Hindlimb muscle (tissue), 1 donor: ENCODE measurements at places on chromosomes 11 and 22.

DNA sequence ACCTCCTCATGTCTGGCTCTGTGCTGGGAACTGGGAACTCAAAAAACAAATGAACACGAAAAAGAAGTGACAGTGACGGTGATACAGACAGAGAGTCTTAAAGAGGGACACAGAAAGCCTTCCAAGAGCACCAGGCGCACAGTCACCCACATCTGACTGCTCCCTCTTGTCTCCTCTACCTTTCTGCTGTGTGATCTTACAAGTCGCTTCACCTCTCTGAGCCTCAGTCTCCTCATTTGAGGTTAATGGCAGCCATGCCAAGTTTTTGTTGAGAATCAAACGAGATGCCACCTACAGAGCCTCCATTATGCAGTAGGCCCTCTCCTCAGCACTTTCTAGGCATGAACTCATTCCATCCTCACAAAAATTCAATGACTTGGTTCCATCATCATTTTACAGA lies 3.7 kb downstream of the LRRC32 start:
- DNase-seq, result no peak

DNA sequence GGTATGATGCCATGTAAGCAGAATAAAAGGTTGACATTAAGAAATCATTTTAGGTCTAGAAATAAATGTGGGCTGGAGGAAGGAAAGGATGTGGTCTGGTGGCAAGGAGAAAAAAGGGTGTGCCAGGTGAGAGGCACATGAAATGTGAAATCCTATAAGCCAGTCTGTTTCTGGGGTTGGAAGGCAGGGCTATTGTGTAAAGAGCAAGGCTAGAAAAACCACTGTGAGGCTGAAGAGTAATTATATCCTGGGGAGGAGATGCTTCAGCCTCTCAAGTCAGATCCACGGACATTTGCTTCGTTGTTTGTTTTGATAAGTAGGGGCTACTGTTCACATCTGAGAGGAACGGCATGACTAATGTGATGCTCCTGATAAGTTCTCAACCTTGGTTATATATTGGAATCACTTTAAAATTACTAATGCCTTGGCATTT lies 77.5 kb upstream of the CTSC start:
- no peak for DNase-seq

GRCh38 chr11:7353100-7353499 lies 101.4 kb downstream of the SYT9 start:
- no peak for DNase-seq

DNA sequence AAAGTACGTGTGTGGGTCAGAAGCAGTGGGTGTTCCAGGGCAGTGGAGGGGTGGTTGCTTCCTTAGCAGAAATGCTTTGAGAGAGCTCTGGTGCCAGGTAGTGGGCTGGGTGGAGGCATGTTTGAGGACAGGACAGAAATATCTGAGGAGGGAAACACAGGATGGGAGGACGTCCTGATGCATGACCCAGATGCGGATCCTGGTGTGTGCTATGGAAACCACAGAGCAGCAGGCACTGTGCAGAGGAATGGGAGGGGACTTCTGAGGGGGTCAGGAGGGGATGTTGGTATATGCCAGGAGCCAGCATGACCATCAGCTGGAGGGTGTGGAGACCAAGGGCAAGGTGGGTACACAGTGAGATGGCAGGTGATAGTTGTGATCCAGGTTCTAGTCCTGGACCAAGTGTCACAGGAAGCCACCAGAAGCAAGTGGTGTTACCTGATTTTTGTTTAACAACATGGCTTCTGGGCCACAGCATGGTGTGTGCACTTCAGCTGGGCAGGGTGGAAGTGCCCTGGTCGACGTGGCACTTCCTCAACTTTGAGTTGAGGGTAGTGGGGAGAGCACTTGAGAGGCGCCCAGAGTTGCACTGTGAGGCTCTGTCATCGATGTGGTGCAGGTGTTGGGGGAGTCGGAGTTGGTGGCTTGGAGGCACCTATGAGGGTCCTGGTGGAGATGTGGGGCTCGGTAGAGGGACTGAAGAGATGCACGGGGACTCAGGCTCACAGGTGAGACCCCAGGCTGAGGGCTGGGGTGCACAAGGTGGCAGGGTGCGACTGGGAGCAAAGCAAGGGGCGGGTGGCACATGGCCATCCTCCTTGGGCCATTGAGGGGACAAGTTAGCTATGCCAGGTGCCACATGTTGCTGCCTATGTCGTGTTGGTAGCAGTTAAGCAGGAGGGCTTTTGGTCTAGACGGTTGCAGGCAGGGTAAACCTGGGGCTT lies 7.5 kb downstream of the DGCR8 start:
- no peak for DNase-seq

DNA sequence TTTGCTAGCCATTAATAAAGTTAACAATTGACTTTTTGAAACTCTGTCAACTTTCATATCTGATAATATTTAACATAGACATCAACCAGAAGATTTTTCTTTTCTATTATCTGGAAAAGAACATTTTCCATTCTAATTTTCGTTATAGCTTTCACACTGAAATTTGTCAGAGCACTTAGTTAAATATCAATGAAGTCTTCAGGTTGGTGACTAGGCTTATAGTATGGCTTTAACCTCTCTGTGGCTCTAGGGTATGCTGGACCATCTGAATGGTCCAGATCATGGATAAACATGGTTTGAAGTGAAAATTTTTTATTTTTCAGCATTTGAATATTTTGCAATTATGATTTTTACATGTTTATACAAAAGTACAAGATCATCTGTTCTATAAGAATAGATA lies 548.1 kb downstream of the CNTN5 start:
- DNase-seq, result no peak

GRCh38 chr11:75800728-75801361 lies 14.2 kb upstream of the UVRAG start:
- no peak for DNase-seq

GRCh38 chr22:40324468-40325305 lies 21.6 kb upstream of the ADSL start:
- DNase-seq, result no peak

GRCh38 chr22:44332946-44333345 lies 20.2 kb upstream of the SHISAL1 start:
- no peak for DNase-seq

DNA sequence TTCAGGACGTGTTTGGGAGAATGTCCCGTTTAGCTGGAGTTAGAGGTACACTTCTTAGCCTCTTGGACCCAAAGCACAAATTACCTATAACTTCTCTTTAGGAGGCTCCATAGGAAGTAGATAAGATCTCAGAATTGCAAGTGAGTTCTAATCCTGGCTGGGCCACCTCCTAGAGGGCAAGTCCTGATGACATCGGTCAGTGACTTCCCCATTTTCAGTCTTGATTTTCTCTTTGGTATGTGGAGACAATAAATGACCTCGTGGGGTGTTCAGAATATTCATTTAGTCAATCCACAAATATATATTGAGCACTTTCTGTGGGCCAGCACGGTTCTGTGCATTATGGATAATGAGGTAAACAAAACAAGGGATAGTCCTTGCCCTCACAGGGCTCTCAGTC lies 208.6 kb downstream of the CWF19L2 start:
- no peak for DNase-seq

GRCh38 chr11:32204751-32205150 lies 113.9 kb downstream of the RCN1 start:
- no peak for DNase-seq

DNA sequence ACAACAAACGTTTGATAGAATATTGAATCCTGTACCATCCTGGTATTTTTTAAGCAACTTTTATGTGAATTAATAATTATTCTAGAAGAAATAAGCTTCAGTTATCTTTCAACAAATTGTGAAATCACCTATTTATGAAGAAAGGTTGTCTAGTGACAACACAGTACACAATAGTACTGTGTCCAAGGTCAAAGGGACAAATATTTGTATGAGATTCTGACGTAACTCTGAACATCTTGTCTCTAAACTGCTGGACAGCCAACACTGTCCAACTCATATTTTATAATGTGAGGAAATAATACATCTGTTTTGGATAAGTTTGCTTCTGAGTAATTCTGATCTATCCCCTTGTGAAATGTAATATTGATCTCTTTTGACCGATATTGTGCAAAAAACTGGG lies 18.9 kb downstream of the CASP5 start:
- peak; percentile 5 for DNase-seq

DNA sequence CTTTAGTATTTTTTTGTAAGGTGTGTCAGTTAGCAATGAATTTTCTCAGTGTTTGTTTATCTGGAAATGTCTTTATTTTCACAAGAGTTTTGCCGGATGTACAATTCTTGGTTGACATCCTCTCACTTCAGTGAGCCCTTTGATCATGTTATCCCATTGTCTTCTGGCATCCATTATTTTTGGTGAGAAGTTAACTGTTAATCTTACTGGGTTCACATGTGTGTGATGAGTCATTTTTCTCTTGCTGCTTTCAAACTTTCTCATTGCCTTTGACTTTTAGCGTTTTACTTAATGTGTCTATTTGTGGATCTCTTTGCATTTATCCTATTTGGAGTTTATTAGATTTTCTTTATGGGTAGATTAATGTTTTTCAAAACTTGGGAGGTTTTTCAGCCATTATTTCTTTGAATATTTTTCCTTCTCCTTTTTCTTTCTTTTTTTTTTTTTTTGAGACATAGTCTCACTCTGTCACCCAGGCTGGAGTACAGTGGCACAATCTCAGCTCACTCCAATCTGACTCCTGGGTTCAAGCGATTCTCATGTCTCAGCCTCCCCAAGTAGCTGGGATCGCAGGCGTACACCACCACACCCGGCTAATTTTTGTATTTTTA lies 100.5 kb upstream of the RRM1 start:
- no peak for DNase-seq

- no peak for DNase-seq
Measured at GRCh38 chr11:3166268-3167142, 1.4 kb upstream of the OSBPL5 start.

DNA sequence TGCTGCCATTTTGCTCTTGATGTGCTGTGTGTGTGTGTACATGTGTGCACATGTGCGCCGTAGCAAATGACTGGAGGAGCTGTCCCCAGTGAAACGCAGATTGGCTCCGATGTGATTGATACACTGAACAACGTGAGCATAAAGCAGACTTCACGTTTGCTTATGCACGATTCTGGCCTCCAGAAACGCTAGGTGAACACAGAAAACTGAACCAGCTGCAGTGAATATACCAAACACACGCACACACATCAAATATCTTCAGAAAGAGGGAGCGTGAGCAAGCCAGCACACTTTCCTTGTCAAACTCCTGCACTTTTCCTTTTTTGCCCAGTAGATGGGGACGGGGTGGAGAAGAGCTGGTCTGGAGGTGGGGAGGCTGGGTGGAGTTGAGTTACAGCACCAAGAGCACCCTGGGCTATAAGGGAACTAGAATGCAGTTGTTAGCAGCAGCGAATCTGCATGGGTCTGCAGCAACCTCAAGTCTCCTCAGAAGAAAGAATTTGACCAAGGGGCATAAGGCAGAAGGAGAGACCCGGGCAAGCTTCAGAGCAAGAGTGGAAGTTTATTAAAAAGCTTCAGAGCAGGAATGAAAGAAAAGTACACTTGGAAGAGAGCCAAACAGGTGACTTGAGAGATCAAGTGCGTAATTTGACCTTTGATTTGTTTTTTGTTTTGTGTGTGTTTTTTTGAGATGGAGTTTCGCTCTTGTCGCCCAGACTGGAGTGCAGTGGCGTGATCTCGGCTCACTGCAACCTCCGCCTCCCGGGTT lies 77.8 kb upstream of the CADM1 start:
- no peak for DNase-seq

GRCh38 chr11:109507331-109507730 lies 85.3 kb downstream of the C11orf87 start:
- DNase-seq, result no peak

- DNase-seq, result no peak
Measured at GRCh38 chr11:47592251-47592650, 2.0 kb downstream of the C1QTNF4 start.

DNA sequence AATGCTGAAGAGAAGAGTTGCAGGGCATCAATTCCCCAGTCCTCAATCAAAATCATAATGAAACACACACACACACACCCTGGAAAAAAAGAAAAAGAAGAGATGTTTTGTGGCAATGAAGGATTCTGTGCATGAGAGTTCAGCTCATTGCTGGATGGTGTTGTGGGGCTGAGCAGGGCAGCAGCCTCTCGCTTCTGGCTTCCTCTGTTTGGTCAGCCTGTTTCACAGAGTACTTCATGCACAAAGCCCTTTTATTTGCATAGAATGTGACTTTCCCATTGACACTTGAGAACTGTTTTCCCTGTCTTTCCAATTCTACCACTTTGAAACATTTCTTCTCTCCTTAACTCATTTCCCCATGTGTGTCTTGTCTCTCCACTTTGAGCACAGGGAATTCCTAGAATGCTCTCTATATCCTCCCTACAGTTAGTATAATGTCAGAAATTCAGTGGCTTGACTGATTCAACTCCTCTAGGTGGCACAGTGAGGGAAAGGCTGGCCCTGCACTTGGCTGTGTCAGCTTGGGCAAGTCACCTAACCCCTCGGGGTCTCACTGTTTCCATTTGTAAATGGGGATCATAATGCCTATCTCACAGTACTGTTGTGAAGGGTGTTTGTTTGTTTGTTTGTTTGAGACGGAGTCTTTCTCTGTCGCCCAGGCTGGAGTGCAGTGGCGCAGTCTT lies 25.4 kb upstream of the BSX start:
- DNase-seq, result no peak

DNA sequence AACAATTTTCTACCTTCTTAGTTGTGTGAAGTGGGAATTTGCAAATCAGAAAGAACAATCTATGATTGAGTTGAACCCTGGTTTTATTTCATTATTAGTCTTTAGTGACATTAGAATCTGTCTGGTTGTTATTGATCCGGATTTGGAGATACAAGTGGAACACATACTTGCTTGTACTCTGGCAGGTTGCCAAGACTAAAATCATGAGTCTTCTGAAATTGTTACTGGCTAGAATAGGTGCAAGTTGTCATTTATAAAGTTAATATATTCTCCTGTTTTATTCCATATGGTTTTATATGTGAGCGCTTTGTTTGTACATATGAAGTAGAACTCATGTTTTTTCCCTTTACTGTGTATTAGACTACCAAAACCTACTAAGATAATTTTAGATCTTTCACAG lies 23.0 kb downstream of the CCDC15 start:
- no peak for DNase-seq

- DNase-seq, result no peak
Measured at GRCh38 chr11:116938471-116939070, 101.1 kb upstream of the APOA1 start.

DNA sequence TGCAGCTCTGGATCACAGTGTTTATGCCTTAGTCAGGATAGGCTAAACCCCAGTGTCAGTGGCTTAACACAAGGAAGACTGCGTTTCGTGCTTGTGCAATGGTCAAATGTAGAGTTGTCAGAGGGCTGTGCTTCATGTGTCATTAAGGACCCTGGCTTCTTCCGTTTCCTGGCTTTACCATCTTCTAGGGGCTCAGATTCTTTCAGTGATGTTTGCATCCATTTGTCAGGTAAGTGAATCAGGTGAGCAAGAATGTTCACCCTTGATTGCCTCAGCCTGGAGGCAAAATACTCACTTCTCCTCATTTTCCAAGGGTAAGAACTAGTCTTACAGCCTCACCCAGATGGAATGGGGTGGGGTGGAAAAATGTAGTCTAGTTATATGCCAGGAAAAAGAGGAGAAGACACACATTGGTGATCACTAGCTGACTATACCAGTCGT lies 20.5 kb upstream of the AMOTL1 start:
- DNase-seq, result no peak

DNA sequence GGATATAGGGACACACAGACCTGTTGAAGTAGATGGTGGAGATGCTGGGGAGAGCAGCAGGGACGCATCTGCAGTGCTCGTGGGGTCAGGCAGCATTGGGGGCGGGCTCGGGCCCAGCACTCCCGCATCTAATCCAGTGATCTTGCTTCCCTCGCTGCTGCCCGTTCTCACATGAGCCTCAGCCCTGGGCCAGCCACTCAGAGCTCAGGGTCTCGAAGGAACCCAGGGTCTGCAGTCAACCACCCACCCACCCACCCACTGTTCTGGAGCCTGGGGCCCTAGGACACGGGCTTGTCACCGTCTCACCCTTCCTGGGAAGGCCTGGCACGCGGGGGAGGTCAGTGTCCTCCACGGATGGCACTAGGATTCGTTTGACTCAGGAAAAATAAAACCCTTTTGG lies 406.0 kb downstream of the TBC1D22A start:
- DNase-seq, result no peak
